Stimulated activated CD8-positive, alpha-beta memory T cell treated with anti-CD3 and anti-CD28 coated beads, Interleukin-7, amount 100 ng/mL, for 1 hour (primary cell): ENCODE measurements at places on chromosomes 16 and 17.

GRCh38 chr17:28953444-28954118 is 2.3 kb upstream of the PHF12 start:
- DNase-seq, result no peak

DNA sequence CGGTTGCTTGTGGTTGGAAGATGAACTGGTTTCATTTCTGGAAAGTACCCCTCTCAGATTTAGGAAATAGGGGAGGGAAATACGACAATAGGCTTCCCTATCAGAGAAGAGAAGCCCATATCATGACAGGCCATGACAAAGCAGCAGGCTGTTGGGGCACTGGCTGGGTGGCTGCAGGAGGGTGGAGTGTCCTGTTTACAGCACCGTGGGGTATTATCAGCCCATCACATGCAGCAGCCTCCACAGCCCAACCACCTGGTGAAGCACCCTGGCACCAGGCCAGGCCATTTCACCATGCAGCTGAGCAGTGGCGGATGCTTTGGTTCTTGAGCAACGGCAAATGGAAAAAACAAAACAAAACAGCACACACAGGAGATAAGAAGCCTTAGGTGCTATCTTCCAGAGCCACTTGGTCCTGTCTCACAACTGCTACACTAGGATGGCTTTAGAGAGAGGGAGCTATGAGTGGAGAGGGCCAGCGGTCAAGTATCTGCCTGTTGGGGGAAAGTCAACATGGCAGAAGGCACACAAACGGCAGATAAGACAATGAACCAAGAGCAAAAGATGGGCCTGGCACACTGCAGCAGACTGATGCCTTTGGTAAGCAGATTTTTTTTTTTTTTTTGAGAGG is 24.2 kb downstream of the FAM117A start:
- peak; percentile 90 for DNase-seq

DNA sequence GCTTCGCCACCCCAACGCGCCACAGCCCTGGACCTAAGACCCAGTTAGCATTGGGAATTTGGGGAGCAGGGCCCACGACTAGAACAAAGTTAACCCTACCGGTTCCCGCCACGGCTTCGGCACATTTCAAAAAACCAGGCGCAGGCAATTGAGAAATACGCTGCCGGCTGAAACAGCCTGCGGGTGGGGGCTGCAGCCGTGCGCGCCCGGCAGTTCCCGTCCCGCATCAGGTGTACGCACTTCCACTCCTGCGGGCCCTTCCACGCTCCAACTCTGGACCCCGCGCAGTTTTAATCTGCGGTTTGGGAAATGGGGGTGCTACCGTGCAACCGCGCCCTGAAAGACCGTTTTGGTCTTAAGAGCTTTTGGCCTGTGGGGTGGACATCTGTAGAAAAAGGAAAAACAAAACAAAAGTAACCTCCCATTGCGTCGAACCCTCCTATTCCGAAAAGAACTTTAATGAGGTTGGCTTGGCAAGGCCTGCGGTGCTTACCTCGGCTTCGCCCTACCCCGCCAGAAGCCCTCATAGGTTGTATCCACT is 7.1 kb downstream of the IRX5 start:
- no peak for DNase-seq

DNA sequence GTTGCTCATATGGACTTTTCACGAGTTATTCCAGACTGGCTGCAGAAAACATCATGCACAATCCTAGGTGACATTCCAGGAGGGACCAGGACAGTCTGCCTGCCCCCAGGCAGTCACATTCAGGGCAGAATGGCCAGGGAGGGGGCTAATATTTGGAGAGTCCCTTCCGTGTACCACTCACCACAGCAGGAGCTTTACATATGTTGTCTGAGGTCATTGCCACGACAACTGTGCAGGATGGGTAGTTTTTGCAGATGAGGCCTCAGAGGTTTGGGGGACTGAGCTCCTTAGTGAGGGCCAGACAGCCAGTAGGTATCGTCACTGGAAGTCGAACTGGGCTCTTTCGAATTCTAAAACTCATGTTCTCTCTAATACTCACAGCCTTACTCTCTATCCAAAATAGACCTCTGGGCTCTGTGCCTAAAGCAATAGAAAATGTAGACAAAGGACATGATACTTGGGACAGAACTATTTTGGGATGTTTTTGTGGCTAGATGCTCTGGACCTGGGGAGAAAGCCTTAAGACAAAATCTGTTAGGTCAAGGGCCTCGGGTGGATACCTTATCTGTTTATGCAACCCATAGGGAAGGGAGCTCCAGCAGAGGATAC is 338.5 kb downstream of the MAF start:
- no peak for DNase-seq

GRCh38 chr17:61294777-61295176 is 104.9 kb upstream of the TBX2 start:
- DNase-seq, result no peak

DNA sequence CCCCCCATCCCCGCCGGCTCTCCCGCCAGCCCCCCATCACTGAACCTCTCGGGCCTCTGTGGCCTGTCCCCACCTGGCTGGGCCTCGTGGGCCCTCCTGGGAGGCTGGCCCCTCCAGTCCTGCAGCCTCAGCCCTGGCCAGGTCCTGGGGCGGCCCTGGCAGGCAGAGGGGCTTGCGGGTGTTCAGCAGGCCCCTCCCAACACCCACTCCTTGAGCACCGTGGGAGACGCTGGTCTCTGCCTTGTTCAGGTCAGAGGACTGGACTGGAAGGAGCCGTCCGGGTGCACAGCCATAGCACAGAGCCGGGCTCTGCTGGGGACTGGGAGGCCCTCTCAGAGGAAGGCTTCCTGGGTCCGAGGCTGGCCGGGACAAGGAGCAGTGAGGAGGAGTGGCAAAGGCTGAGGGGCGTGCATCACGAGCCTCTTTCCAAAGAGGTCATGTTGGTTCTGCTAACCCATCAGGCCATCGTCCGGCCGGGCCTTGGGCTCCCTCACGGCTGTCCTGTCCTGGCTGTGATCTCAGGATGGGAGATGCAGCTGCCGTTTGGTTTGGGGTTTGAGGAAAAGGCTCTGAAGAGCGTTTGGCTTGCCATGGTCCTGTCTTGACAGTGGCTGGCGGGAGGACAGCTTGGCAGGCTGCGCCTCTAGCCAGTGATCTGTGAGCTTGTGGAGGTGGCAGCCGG is 6.3 kb upstream of the PABPN1L start:
- no peak for DNase-seq

DNA sequence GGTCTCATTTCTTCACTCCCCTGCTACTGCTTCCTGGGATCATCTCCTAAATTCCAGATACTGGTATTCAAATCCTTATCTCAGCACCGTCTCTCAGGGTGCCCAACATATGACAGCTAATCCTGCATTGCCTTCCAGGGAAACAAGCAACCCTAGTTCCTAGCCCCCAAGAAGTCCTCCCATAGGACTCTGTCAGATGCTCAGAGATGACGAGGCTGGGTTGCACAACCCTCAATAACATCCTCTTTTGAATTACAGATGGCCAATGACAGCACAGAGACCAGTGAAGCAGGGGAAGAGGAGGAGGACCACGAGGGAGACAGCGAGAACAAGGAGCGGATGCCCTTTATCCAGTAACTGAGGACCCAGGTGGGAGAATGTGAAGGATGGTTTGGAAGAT is 45.0 kb upstream of the CLEC3A start:
- no peak for DNase-seq

GRCh38 chr17:80072410-80072809 is 29.0 kb upstream of the GAA start:
- no peak for DNase-seq

- no peak for DNase-seq
Measured at GRCh38 chr17:28370744-28371103, 617 bp upstream of the VTN start.

DNA sequence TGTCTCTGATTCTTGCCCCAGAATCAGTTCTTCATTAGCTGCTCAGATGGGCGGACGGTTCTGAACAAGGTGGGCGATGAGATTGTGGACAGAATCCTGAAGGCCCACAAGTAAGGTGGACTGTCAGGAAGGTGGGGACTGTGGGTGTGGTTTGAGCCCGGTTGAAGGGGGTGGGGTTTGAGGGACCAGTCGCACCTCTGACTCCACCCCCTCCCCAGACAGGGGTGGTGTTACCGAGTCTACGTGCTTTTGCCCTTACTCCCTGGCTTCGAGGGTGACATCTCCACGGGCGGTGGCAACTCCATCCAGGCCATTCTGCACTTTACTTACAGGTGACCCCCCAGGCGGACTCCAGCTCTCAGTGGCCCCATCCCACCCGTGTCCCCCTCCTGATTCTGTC is 11.3 kb downstream of the PLD2 start:
- DNase-seq, result no peak

GRCh38 chr17:73847952-73848351 is 203.7 kb upstream of the SDK2 start:
- no peak for DNase-seq

GRCh38 chr17:83012200-83012785 is 67.1 kb upstream of the METRNL start:
- DNase-seq, result no peak

GRCh38 chr16:79267781-79268180 is 332.8 kb downstream of the MAF start:
- DNase-seq, result no peak

GRCh38 chr17:42683407-42684034 is 1.2 kb downstream of the CNTNAP1 start:
- DNase-seq, result no peak

- no peak for DNase-seq
Measured at GRCh38 chr17:82155606-82156005, 57.0 kb downstream of the CCDC57 start.

GRCh38 chr17:52079496-52079895 is 79.0 kb downstream of the CA10 start:
- DNase-seq, result no peak

GRCh38 chr17:16363749-16364536 is 10.7 kb upstream of the CENPV start:
- DNase-seq, result peak; percentile 51

DNA sequence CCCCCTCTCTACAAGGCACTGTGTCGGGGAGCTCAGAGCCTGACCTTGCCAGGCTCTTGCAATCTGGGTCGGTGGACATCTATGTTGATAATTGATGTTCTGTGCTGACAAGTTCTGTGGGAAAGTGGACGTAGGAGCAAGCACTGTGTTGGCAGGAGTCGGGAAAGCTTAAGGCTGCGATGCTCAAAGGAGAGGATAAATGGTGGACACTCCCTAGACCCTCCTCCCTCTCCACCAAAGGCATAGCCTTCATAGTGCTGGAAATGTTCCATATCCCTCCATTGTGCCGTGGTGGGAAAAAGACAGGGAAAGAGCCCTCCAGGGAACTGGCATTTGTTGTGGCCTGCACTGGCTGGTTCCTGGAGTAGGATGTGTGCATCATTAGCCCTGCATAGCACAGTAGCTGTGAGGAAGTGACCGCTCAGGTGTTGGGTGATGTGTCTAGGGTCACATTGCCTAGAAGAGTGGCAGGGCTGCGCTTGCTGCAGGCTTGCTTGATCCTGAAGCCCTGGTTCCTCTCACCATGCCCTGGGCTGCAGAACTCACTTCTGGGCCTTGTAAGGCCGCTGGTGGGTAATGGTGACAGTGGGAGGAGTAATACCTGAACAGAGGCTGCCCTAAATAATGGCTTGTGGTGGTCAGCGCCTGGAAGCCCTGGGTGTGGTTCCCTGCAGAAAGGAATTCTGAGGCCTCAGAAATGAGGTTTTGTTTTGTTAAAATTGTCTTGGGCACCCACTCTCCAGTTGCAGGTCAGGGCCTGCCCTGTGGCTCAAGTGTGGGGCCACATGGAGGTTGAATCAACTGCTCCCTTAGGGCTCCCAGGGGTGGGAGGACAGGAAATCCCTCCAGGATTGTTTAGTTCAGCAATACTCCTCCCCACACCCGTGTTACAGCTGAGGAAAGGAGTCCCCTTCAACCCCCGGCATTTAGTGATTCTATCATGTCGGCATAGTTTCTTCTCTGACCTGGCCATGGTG is 62.6 kb downstream of the KSR1 start:
- no peak for DNase-seq
